AG09319 (cell line): ENCODE measurements at places on chromosomes 11 and 22.

DNA sequence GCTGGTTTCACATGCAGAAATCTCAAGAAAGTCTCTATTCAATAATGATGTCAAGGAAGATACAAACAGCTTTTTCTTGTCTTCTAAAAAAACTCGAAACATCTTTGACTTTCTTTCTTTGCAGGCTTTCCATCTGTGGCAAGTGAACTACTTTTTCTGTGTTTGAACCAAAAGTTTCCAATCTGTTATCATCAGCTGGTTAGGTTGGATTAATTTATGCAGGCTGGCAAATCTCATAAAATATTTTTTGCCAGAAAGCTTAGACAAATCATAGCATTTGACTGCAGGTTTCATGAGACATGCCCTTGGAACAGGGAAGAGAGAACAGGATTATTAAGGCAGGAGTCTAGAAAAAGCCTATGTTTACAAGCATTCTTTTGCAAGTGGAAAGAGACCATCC is 86.1 kb upstream of the ARHGAP42 start:
- DNase-seq: no peak

GRCh38 chr22:27307545-27308247 is 493.9 kb downstream of the MN1 start:
- no peak for DNase-seq

DNA sequence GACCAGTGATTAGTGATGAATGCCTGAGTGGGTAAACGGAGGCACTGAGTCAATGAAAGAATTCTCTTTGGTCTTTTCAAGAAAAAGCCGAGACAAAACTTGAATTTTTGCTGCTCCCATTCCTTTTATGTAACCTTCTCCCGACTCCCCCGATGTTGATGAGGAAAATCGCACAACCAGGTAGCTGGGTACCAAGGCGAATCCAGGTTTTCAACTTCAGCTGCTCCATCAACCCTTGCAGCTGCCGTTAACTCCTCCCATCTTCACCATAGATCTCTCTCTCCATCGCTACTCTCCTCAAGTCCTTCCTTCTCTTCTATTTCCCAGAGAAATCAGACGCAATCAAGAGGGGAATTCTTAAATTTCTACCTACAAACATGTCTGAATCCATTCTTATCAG is 611 bp upstream of the USP2 start:
- no peak for DNase-seq

GRCh38 chr11:122853971-122854446 is 15.7 kb downstream of the CRTAM start:
- DNase-seq: peak; percentile 69

GRCh38 chr22:33831651-33832050 is 88.6 kb downstream of the LARGE1 start:
- no peak for DNase-seq
